ENCODE measurements at places on chromosomes 5 and 9.
A peak's percentile ranks its signal among the peaks of the same experiment; 100 is the strongest.

DNA sequence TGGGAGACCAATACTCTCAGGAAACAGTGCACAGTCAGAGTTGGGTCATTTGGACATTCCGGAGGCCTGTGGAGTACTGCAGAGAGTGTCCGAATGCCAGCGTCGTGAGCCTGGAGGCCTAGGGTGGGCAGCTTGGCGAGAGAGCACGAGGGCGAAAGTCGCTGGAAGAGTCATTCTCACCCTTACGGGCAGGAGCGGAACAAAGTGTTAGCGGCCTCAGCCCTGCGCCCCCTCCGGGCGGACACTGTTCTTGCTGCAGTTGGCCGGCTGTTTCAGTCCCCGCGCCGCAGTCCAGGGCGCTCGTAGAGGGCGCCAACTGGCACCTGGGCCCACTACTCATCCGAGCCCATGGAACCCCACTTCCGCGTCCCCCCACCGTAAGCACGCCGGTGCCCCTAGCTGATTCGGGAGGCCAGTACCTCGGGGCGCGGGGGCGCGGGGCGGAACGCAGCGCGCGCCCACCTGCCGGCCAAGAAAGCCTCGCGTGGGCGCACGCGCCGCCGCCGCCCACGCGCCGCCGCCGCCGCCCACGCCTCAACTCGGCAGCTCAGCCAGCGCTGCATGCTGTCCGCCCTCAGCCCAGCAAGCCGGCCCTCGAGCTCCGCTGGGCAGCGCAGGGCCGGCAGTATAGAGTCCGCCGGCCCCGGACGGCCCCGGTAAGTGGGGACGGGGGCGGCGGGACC, 99.7 kb upstream of the CCL21 start:
- no peak for DNase-seq

GRCh38 chr5:60959156-60959555, 14.2 kb downstream of the NDUFAF2 start:
- no peak for DNase-seq

- no peak for DNase-seq
Observed at GRCh38 chr5:130323804-130324454, 419.7 kb downstream of the CHSY3 start.

GRCh38 chr5:156094001-156094400, 233.0 kb upstream of the SGCD start:
- no peak for DNase-seq

DNA sequence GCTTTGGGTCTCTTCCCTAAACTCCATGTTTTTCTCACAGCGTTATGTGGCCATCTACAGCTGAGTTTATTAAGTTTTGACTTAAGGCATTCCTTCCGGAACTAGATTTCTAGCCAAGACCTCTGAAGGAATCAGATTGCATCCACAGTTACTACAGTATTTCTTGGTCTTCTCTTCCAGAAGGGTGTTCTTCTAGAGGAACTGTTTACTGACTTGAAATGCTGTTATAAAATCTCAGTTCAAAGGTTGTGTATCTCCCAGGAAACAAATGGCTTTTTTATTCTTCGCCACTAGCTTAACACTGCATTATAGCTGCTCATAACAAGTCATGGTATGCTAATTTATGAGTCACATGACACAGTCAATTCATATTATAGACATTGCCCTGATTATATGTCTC, 55.3 kb upstream of the RAD23B start:
- no peak for DNase-seq

GRCh38 chr9:120522032-120522431, 57.9 kb downstream of the CDK5RAP2 start:
- no peak for DNase-seq

DNA sequence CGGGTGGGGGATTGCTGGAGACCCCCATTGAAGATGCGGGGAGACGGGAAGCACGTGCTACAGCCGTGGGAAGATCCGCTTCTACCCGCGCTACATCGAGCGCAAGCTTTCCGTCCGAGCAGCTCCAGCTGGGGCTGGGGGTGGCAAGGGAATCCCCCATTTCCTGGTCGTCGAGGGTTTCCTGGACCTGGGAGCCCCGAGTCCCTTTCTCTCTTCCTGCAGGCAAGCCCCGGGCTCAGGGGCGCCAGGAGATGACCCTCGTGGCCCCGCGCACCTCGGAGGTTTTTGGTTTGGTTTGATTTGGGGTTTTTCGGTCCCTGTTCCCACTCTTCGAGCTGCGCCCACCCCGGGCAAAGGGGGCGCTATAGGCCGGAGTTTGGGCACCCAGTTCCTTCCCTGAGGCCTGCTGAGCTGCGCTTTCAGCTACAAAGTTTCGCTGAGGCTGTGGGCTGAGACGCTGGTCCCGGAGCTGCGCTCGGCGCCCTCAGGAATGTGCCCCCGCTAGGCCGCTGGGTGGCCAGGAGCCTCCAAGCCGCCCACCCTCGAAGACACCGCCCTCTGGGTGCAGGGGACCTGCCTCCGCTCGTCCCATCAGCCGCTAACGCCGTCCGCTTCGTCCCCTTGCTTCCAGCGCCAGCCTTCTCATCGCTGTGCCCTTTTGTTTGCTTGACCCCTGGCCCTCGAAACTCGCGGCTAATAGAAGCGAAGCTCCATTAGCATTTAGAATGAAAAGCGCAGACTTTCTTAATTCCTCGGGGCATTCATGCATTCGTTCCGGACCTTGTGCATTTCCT, 2.9 kb downstream of the NR4A3 start:
- peak; percentile 88 for DNase-seq

- peak; percentile 81 for DNase-seq
Observed at GRCh38 chr9:125374443-125375309, 113.0 kb downstream of the GAPVD1 start.

DNA sequence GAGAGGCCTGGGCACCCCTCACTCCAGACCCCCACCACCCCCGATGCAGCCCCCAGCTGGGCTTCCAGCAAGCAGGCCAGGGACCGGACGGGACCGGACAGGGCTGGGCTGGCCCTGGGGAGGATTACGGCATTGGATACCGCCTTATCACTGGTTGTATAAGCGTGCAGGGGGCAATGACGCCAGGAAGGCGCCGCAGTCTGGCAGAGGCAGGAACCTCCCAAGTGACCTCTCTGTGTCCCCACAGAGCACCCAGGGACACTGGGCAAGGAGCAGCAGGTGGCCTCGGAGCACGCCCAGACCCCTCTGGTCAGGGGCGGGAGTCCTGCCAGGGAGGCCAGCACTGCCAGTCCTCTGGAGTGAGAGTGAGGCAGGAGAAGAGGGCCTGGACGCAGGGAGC, 723 bp upstream of the LCN15 start:
- no peak for DNase-seq

- DNase-seq, result no peak
Observed at GRCh38 chr5:90402521-90403255, 6.9 kb downstream of the CETN3 start.

GRCh38 chr5:69042500-69042899, 51.3 kb upstream of the SLC30A5 start:
- DNase-seq, result no peak

- peak; percentile 15 for DNase-seq
Observed at GRCh38 chr9:34384368-34385165, 7.9 kb upstream of the MYORG start.

DNA sequence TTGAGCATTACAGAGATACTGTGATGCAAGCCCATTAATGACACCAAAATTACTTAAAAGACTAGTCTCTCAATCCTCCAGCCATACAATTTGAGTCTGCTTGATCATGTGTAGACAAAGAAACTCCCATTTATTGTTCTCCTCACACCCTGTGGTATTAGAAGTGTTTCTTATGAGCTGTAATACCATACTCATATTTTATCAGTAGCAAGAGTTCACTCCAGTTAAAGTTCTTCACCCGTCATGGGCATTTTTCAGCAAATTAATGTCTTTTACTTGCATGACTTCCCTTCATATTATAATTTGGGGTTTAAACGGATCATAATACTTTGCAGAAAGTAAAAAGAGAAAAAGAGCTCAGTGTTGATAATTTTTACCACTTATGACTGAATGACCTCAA, 242.9 kb downstream of the BNC2 start:
- DNase-seq, result no peak

- DNase-seq, result no peak
Observed at GRCh38 chr5:96566833-96567587, 95.2 kb upstream of the CAST start.

DNA sequence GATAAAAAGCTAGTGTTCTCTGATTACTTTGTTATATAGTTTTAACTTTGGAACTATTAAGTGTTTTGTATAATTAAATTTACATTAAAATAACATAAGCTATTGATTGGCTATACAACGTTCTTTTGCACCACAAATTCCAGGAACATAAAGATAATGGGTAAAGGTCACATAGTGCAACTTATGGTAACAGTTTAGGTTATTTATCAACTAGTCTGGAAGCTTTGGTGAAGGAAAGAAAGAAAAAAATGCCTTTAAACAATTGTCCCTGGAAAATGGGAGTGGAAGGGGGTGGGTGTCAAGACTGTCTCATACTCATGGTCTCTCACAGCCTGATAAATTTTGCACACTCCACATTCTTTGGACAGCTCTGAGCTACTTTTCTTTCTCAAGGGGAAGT, 17.1 kb upstream of the SPARC start:
- DNase-seq, result no peak

- no peak for DNase-seq
Observed at GRCh38 chr5:122498163-122498562, 186.1 kb downstream of the SNCAIP start.

- DNase-seq, result no peak
Observed at GRCh38 chr9:98409719-98410118, 154.3 kb upstream of the TBC1D2 start.

- no peak for DNase-seq
Observed at GRCh38 chr9:128415281-128415680, 5.4 kb upstream of the CERCAM start.

- DNase-seq, result no peak
Observed at GRCh38 chr9:4794691-4795090, 1.9 kb downstream of the RCL1 start.

- DNase-seq, result no peak
Observed at GRCh38 chr5:172446336-172447051, 7.8 kb downstream of the SH3PXD2B start.

DNA sequence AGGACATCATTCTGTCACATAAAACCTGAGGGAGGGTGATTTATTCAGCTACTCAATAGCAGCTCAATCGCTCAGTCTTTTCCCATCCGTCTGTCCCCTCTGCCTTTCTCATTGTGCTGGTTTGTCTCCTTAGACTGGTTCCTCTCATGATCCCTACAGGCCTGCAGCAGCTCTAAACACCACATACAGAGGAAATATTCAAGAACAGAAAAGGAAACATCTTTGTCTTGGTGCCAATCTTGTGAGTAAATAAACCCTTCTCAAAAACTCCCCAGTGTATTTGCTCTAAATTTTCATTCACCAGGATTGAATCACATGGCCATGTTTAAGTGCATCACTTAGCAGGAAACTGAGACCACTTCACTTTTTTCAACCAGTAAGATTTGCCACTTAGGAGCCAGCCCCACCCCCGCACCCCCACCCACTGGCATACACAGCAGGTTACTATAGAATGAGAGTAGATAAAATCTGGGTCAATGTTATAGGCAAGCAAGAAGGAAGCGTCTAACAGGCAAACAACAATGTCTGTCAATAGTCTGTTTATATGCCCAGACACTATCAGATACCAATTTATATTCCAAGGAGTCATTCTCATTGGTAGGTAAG, 895.5 kb upstream of the DMAC1 start:
- no peak for DNase-seq

DNA sequence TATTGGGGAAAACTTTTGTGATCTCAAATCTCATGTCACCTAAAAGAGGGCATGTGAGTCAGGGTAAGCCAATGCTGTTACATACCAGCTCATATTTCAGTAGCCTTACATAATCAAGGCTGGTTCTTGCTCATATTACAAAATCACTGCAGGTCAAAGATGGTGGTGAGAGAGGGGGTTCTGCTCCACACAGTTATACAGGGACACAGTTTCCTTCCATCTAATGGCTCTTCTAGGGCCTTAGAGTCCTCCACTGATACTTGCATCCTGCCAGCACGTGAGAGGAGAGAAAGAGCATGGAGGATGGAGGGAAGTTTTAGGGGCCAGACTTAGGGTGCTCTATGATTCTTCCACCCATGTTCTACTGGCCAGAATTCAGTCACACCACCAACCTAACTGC, 130.0 kb downstream of the LIFR start:
- DNase-seq, result no peak

DNA sequence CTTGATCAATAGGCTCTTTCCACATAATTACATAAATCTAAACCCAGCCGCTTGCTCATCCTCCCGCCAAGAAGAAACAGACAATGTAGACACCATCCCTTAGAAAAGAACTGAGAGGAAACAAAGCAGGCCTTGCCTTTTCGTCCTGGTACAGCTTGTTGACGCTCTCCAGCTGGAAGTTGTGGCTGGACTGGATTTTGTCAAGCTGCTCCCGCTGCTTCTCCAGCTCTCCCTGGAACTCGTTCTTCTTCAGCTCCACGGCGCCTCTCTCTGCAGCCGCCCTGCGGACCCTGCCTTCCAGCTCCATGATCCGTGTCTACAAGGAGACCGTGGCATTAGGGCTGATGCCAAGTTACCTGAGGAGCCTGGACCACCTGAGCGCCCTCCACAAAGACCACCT, 22.1 kb downstream of the GOLM1 start:
- DNase-seq, result no peak

DNA sequence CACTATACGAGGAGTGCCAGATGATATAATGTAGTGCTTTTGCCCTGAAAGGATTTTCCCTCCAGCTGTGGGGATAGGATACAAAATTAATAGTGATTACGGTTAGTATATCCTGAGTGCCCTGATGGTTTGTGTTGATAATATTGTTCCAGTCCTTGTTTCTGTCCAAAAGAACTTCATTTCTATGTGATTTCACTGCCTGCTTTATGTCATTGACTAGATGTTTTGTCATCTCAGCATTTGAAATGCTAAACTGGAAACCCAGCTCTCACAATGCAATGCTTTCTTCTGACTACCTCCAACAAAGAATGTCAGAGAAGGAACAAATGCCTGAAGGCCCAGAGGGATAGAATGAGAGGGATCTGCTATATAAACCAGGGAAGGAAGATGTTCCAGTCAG, 177.8 kb downstream of the NIPBL start:
- no peak for DNase-seq

- no peak for DNase-seq
Observed at GRCh38 chr9:131700765-131701435, 39.0 kb downstream of the RAPGEF1 start.

- no peak for DNase-seq
Observed at GRCh38 chr5:58016358-58016757, 443.5 kb downstream of the PLK2 start.

Measured in activated CD8-positive, alpha-beta memory T cell treated with anti-CD3 and anti-CD28 coated beads for 24 hours (primary cell).